Left colon (tissue), 2 donors: ENCODE measurements at places on chromosomes 4 and X. TPM values are rescaled to one million over a fixed set of nuclear protein-coding genes. Genes with fewer than 3 reads are reported as not detected.

The MAGEA12 gene
- not detected for total RNA-seq

The SLC9A6 gene
- total RNA-seq, result 13.1 TPM

DNA sequence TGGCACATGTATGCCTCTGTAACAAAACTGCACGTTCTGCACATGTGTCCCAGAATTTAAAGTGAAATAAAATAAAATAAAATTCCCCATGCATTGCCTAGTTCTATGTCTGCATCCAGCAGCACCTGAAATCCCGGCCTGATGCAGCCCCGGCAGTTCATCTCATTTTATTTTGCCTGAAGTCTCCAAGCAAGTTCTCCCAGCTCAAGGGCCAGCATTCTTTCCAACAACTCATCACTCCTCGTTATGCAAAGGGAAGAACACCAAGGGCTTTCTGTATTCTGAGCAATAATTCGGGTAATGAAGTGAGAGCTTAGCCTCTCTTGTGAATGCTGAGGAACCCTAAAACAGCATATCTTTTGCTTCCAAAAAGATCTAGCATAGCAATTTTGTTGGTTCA is 2.7 kb downstream of the ENPP6 start:
- no peak for DNase-seq

- DNase-seq, result peak; percentile 22
Measured at GRCh38 chr4:138090150-138090917, 151.8 kb downstream of the SLC7A11 start.

DNA sequence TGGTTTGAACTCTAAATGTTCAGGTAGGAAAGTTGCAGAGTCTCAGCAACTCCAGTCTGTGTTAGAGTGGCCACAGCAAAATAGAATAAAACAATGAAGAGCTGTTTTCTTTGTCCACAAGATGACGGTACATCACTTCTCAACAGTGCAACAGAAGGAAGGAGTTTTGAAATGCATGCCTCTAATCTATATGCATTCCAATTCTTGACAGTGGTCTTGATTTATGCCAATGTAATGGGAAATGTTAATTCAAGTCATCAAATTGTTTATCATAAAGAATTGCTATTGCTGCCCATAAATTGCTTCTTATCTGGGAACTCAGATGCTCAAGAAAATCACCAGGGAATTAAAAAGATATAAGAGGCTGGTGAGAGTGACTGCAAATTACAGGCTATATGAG is 195.5 kb upstream of the PRPS2 start:
- no peak for DNase-seq

The XG gene
- total RNA-seq, result not detected

The SOWAHB gene
- 23.7 TPM for total RNA-seq

DNA sequence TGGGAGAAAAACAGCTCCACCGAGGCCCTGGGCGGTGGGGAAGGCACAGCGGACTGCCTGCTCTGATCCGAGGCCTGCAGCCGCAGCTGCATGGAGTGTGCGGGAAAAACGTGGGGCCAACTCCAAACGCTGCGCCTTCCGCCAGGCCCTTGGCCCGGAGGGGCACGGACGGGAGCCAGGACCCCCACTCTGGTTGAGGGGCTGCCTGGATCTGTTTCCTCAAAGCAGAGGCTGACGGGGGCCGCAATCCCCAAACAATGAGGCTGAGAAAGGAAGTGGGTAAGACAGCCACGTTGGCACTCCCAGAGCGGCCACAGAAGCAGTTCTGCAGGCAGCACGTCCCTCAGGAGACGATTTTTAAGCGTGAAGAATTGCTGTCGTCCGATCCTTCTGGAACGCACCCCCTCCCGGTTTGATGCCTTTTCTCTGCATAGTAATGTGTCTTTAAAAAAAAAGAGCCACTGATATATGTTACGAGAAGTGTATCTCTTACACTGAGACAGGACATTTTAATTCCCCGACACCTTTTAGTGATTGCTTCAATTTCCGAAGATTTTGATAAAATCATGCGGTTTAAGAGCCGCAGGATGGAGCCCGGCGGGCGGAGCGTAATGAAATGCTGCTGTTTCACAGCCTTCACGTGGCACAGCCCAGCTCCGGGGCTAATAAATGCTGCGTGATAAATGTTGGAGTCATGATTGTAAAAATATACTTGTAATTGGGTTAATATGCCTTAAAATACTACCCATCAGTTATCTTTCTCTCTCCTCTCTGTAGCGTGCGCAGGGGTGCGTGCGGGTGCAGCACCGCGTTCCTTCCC is 85.7 kb downstream of the FAM53A start:
- no peak for DNase-seq

DNA sequence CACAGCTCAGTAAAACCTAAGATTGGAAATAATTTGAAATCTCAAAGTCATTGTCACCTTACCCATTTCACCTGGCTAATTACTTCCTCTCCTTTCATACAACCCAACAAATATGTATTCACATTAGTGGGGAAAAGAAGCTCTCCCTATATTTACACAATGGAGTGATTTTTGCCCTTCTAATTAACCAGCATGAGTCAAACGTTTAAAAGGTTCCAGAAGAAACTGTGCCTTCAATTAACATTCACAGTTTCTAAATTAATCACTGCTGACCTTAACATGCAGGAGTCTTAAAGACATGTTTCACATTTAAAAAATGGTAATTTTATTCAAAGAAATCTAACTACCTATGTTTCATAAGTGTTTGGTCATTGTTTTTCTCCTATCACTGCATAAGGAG is 254.6 kb downstream of the CBLL2 start:
- no peak for DNase-seq

DNA sequence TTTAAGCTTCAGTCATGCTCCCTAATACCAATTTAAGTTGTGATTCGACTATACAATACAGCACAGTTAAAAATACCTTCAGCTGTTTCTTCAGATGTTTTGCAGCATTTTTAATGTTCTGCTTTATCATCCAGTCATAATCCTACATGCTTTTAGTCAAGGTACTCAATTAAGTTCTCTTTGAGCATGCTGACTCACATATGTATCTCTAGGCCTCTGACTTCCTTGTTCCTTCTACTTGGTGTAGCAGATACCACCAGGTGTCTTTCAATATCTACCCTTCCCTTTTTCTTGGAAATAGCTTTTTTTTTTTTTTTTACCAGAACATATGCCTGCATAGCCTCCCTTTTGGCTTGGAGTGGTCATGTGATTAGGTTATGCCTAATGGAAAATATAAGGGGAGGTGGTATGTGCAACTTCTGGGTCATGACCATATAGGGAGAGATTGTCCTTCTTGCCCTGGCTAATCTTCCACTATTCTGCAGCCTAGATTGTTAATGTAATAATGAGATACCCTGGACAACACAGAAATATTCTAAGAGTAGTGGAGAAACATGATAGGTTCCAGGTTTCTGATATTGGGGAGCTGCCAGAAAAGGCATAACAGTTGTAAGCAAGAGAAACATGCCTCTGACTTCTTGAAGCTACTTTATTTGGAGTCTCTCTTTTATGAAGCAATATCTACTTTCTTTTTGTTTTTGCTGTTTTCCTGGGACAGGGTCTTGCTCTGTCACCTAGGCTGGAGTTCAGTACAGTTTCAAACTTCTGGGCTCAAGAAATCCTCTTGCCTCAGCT is 737.2 kb upstream of the SLIT2 start:
- DNase-seq, result no peak

The CT55 gene
- not detected for total RNA-seq

- no peak for DNase-seq
Measured at GRCh38 chr4:56118055-56118454, 169.3 kb downstream of the CEP135 start.

The MRPL1 gene
- total RNA-seq, result 33.7 TPM

GRCh38 chrX:133171962-133172708 is 46.0 kb downstream of the TFDP3 start:
- no peak for DNase-seq

- no peak for DNase-seq
Measured at GRCh38 chr4:133812236-133812635, 389.4 kb downstream of the PABPC4L start.

GRCh38 chr4:71784569-71785197 is 804 bp upstream of the GC start:
- DNase-seq, result no peak

DNA sequence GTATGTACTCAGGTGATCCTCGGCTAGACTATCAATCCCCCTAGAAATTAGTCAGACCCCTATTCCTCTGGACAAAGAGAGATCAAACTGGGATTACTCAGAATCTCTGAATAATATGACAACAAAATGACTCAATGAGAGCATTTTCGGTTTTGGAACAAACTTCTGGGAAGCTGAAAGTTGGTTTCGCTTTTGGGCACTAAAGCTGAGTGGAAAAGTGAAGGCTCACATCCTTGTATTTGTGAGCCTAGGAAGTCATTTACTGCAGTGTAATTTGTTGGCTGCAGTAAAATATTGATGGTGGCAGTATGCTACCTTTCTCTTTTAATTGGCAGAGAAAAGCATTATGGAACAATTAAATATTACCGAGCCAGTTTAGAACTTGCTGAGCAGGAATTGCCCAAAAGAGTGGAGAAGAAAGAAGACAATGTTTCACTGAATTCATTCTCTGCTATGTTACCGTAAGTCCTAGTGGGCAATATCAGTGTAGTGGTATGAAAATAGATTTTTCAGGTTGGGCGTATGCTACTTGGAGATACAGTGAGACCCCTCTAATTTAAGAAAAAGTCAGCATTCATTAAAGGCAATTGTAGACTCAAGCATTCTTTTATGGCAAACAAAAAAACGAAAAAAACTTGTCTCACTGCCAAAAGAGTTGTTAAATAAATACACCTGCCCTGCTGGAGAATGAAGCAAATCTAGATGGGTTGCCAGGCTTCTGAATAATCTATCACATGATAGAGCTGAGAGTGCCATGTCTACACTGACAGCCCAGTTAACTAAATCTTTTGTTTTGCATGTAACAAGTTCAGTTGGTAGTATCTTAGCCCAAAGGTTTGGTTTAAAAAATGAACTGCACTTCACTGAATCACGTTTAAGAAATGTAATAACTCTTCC is 69.6 kb downstream of the AGTR2 start:
- no peak for DNase-seq

GRCh38 chr4:15605537-15605936 is 49.6 kb downstream of the FBXL5 start:
- DNase-seq, result no peak

The UGT2B15 gene
- total RNA-seq, result 42.9 TPM

GRCh38 chr4:54231419-54231767 is 2.3 kb downstream of the PDGFRA start:
- DNase-seq, result no peak

- DNase-seq, result no peak
Measured at GRCh38 chr4:138138774-138139173, 103.4 kb downstream of the SLC7A11 start.

DNA sequence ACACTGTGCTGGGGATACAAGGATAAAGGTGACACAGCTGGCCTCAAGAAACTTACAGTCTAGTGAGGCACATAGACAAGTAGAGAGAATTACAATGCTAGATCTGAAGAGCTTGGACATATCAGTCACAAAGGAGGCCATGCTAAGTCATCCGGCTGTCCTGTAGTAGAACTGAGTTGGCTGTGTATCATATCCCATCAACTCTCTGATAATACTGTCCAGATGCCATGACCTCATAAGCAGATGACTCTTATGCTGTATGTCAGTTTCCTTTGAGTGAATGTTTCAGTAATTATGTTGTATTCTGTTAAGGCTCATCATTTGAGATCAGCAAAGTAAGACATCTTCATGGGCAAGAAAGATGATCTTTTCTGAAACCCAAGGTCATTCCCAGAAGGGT is 442.9 kb downstream of the MID1IP1 start:
- no peak for DNase-seq

The MTNR1A gene
- 5.8 TPM for total RNA-seq

The SPANXA1 gene
- not detected for total RNA-seq

DNA sequence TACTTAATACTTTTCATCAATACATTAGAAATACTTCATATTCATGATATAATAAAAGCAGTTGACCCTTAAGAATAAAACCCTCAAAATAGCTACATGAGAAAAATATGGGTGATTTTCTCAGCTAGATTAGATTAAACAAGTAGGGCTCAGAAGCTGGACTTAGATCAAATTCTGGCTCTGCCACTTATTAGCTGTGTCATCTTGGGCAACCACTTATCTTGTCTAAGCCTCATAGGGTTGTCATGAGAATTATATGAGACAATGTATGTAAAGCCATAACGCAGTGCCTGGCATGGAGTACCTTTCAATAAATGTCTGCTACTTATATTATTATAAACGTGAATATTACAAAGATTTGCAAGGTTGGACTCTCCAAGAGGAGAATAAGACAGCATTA is 84.3 kb upstream of the PGRMC2 start:
- DNase-seq, result no peak

DNA sequence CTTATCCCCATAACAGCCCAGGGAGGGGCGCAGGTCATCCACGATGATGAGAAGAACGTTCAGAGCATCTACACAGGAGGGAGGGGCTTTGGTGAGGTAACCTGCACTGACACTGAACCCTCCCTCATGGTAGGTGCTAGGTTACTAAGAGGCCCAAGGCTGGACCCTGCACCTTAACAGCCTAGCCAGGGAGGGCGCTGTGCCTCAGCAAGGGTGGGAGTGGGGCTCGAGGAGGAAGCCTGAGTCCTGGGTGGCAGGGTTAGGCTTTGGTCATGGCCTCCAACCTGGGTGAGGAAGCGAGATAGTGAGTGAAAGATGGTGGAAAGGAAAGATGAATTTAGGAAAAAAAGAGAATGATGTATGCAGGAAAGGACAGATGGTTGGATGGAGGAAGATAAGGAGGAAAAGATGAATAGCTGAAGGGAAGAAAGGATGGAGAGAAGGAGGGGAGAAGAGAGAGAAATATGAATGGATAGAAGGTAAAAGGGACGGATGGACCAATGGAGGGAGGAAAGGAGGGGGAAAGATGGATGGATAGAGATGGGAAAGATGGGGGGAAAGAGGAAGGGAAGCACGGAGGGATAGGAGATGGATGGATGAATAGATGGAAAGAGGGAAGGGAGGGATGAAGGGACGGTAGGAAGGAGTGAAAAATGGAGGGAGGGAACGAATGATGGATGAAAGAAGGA is 736 bp downstream of the IDS start:
- no peak for DNase-seq

DNA sequence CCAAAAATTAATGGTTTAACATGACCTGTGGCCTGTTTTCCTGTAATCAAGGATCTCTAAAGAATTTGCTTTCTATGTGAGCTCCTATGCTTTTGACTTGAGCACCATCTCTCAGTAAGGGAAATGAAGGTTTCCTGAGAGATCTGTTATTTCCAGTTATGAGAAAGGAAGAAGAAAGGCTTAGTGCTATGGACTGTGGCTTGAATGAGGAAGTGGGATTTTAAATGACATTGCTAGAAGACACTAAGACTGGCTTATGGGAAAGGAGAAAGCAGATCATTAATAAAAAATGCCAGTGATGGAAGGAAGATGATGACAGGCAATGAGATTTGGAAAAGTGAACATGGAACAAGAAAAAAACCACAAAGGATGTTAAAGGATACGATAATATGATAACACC is 285.4 kb downstream of the OPHN1 start:
- DNase-seq, result no peak

DNA sequence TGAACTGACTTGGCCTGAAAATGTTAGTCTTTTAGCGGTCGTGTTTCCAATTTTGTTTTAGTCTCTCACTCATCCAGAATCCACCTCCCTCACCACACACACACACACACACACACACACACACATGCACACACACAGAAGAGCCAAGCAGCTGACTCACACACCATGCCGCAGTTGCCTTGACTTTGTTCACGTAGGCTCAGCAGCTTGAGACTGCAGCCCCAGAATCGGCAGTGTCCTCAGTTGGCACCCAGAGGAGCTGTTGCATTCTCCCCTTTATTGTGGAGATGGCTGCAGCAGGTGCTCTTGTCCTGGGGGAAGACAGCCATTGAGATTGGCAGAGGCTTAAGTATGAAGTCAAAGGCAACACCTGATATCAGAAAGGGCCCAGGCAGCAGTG is 20.9 kb upstream of the XPNPEP2 start:
- DNase-seq, result no peak

The CACNA1F gene
- 2.0 TPM for total RNA-seq

The FABP2 gene
- 104 TPM for total RNA-seq
